ENCODE measurements at places on chromosomes 12 and 14.
A peak's percentile ranks its signal among the peaks of the same experiment; 100 is the strongest.

GRCh38 chr14:60195179-60195810 lies 30.1 kb upstream of the DHRS7 start:
- no peak for DNase-seq

- DNase-seq, result peak; percentile 65
Measured at GRCh38 chr12:98725476-98726247, 80.6 kb downstream of the APAF1 start.

DNA sequence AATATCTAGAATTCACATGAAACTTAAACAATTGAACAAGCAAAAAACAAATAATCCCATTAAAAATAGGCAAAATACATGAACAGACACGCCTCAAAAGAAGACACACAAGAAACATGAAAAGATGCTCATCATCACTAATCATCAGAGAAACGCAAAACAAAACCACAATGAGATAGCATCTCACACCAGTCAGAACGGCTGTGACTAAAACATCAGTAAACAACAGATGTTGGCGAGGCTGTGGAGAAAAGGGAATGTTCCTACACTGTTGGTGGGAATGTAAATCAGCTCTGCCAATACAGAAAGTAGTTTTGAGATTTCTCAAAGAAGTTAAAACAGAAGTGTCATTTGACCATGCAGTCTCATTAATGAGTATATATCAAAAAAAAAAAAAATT lies 121.3 kb downstream of the PTPRO start:
- no peak for DNase-seq

GRCh38 chr14:61733972-61734371 lies 28.2 kb upstream of the SNAPC1 start:
- no peak for DNase-seq

- DNase-seq, result no peak
Measured at GRCh38 chr14:91317381-91318308, 73.1 kb upstream of the GPR68 start.

DNA sequence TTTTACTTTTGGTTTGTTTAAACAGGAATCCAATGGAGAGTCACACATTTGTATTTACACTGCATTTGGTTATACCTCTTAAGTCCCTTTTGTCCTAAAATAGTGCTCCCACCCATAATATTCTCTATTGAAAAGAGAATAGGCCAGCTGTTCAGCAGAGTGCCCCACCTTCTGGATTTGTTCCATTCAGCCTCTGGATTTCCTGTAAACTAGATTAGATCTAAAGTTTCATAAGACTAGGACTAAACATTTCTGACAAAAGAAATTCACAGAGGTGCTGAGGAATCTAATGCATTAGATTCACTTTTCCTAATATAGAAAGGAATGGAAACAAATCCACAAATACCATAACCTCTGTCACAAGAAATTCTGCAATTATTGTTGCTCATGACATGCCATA lies 38.1 kb downstream of the GCH1 start:
- DNase-seq, result no peak

- DNase-seq, result peak; percentile 34
Measured at GRCh38 chr12:16076557-16076956, 165.4 kb downstream of the DERA start.

GRCh38 chr14:68497011-68497410 lies 295.9 kb downstream of the ZFP36L1 start:
- no peak for DNase-seq

GRCh38 chr14:100022772-100023451 lies 42.3 kb upstream of the EVL start:
- peak; percentile 85 for DNase-seq

DNA sequence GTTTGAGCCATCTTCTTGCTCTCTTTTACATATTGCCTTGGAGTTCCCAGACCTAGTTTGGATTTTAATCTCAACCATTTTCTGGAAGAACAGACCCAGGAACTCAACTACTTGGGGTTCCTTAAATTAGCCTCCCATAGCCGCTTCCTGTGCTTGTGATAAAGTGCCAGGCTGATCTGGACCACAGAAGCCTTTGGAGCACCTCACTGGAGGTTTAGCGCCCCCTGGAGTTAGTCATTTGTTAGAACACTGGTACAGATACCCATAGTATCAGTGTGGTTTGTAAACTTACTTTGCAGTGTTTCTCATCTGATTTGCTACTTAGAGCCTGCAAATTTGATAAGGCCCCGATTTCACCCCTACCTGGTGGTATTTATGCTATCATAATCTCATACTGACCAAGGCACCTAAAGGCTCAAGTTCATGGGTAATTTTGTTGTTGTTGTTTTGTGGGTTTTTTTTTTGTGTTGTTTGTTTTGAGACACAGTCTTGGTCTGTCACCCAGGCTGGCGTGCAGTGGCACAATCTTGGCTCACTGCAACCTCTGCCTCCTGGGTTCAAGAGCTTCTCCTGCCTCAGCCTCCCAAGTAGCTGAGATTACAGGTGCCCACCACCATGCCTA lies 3.7 kb downstream of the UNC119B start:
- DNase-seq, result peak; percentile 73

- peak; percentile 99 for DNase-seq
Measured at GRCh38 chr12:124754949-124755800, 108.5 kb downstream of the SCARB1 start.

GRCh38 chr12:10147714-10148403 lies 17.9 kb upstream of the CLEC7A start:
- no peak for DNase-seq

DNA sequence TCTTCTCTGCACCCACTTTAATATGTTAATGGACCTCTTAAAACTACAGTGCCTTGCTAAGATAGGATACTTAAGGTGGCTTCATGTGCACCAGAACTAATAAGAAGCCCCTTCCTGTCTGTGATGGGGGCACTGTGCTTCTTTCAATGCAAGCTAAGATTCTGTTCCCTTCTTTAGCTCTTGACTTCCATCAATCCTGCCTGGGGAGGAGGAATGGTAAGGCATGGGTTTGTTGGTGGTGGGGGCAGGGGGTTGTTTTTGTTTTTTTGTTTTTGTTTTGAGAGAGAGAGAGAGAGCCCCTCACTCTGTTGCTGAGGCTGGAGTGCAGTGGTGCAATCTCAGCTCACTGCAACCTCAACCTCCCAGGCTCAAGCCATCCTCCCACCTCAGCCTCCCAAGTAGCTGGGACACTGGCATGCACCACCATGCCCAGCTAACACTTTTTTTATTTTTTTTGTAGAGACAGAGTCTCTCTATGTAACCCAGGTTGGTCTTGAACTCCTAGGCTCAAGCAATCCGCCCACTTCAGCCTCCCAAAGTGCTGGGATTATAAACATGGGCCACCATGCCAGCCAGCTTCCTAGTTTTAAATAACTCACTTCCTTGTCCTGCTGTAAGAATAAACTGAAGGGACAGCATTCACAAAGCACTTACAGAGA lies 4.5 kb upstream of the KRT3 start:
- no peak for DNase-seq

- no peak for DNase-seq
Measured at GRCh38 chr14:65783576-65783975, 371.0 kb downstream of the FUT8 start.

DNA sequence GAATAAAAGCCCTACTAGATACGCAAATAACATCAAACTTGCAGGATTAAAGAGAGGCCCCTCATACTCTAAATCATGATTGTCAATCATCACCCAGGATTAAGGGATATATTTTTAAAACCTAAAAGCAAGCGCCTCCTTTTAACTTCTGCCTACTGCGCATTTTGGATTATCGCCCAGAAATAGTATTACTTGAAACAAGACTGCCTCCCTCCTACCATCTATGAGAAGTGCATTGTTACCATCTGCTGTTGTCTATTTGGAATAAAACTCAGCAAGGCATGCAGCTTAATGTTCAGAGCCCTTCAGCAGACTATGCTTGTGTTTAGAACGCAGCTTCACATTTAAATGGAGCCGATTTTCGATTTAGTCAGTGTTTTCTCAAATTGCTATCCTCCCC lies 79.6 kb downstream of the EXOC5 start:
- DNase-seq, result peak; percentile 55

- no peak for DNase-seq
Measured at GRCh38 chr12:60035835-60036234, 440.0 kb downstream of the SLC16A7 start.

DNA sequence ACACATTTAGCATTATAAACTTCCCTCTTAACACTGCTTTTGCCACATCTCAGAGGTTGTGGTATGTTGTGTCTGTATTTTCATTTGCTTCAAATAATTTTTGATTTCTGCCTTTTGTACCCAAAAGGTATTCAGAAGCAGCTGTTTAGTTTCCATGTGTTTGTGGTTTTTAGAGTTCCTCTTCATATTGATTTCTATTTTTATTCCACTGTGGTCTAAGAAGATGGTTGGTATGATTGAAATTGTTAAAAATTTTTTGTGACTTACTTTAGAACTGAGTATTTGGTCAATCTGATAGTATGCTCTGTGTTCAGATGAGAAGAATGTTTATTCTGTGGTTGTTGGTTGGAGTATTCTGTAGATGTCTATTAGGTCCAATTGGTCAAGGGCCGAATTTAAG lies 76.4 kb downstream of the IFNG-AS1 start:
- no peak for DNase-seq

DNA sequence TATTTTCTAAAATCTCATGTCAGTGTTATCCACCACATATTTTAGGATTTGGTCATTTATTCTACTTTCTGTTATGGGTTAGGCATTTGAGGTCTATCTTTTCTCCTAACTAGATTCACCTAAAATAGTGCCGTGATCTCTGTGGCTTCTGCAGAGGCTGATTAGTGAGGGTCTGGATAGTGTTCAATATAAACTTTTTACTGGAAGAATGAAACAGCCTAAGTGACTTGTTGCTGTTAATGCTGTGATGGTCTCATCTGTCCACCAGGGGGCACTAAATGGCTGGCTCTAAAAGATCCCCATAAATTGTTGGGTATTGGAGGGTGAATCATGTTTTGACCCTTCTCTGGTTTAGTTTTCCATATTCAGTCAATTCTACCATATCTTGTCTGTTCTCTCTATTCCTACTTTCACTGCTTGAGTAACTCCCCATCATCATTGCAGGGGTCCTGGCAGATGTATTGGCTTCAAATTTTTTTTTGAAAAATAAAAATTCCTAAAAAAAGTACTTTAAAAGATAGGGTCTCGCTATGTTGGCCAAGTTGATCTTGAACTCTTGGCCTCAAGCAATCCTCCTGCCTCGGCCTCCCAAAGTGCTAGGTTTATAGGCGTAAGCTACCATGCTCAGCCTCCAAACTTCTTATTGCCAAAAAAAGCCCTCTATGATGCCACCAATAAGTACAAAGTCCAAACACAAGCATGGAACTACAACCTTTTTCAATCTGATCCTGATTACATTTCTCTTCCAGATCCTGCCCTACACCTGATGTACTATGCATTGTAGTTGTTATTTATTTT lies 6.9 kb downstream of the PABPN1 start:
- peak; percentile 75 for DNase-seq

GRCh38 chr12:104890476-104891096 lies 67.5 kb downstream of the SLC41A2 start:
- DNase-seq, result no peak

- no peak for DNase-seq
Measured at GRCh38 chr12:105822131-105823105, 316.3 kb downstream of the NUAK1 start.

- no peak for DNase-seq
Measured at GRCh38 chr12:112676507-112676906, 115.0 kb upstream of the RPH3A start.

DNA sequence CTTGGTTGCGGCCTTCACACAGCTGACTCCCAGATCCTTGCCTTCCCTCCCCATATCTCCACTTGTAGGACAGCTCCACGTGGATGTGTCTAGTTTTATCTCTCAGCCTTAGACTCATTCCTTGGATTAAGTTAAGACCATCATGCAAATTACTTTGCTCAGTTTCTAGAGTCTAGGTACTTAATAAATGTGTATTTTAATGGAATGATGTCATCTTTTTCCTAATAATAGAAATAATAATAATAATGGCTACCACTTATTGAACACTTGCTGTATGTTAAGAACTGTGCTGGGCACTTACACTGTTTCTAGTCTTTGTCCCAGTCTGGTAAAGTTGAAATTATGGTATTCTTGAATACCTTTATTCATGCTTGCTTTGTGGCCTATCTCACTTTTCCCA lies 37.5 kb downstream of the FBXW8 start:
- DNase-seq, result no peak

DNA sequence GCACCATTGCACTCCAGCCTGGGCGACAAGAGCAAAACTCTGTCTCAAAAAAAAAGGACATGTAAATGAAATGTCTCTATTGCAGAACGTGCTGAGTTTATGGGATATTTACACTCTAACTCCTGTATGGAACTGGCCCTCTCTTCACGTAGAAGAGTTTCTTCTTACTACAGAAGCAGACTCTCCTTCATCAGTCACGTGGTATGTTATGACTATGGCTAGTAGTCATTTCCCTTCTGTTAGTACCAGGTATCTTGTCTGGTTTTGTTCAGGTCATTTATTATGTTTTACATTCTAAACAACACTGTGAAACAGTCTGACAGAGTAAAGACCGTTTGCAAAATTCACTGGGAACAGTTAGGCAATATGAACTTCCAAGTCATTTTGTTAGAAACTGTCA lies 20.3 kb downstream of the KNTC1 start:
- DNase-seq, result no peak

DNA sequence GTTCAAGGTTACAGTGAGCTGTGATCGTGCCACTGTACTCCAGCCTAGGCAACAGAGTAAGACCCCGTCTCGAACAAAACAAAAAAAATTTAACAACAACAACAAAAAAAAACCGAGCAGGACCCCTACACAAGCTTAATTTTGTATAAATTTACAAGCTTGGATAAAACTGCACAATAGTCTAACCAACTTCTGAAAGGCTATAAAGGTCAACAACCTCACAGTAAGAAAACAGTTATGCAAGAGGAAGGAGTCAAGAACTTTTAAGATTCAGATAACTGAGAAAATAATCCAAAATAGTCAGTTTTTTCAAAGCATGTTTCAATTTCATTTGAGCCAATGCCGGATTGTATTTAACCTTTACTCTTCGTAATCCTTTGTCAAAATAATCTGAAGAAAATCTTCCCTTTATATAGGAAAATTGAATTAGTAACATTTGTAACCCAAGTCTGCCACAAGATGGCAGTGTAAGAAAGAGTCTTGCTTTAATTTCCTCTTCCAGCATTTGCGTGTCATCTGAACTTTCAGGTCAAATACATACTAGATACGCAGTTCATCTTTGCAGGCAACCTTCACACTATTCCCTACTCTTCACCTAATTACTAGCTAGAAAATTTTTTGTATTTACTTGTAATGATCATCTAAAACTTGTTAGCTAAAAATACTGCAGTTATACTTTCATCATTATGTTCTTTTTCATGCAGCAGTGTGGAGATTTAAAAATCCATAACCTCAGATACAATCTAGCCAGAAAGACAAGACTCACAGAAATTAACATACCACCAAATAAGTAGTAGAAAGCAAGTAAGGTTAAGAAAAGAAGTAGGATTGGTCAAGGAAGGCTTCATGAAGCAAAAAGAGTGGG lies 5.8 kb downstream of the CCNB1IP1 start:
- peak; percentile 93 for DNase-seq

- DNase-seq, result no peak
Measured at GRCh38 chr12:14915736-14916135, 22.6 kb downstream of the ERP27 start.

- DNase-seq, result no peak
Measured at GRCh38 chr12:47858511-47859266, 39.0 kb upstream of the HDAC7 start.

- DNase-seq, result no peak
Measured at GRCh38 chr12:107429006-107429705, 256.4 kb upstream of the PWP1 start.
